Thyroid gland (tissue), 4 donors: ENCODE measurements at places on chromosomes 7 and 10.

- no peak for DNase-seq
These were observed 2.4 kb upstream of the CNOT4 start for GRCh38 chr7:135512135-135512887.

GRCh38 chr7:82897500-82897899 lies 265.2 kb downstream of the PCLO start:
- DNase-seq, result no peak

- no peak for DNase-seq
These were observed 118.2 kb downstream of the ST7 start for GRCh38 chr7:117071551-117071950.

GRCh38 chr10:85864868-85865526 lies 501.6 kb downstream of the GRID1 start:
- no peak for DNase-seq

- DNase-seq, result no peak
These were observed 10.8 kb upstream of the PHYH start for GRCh38 chr10:13310518-13311176.

GRCh38 chr7:132865366-132866143 lies 216.3 kb downstream of the CHCHD3 start:
- DNase-seq, result peak; percentile 67

GRCh38 chr10:30574432-30574796 lies 55.1 kb downstream of the LYZL2 start:
- DNase-seq, result no peak

DNA sequence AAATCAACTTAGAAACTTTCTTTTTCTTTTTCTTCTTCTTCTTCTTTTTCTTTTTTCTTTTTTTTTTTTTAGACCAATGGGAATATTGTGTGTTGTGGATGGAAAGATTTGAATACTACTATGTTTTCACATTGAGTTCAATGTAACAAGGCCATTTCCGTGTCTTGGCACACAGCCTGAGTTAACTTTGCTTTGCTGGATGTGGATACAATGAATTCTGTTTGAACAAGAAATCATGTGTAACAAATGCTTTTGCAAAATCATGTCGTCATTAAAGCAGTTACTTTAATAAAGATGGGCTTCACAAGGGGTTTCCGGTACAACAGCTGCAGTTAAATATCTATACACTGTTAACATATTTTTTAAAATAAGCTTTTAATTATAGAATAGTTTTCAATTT lies 13.5 kb upstream of the ENTPD1 start:
- peak; percentile 81 for DNase-seq
